ENCODE measurements at places on chromosomes 6 and 20.

DNA sequence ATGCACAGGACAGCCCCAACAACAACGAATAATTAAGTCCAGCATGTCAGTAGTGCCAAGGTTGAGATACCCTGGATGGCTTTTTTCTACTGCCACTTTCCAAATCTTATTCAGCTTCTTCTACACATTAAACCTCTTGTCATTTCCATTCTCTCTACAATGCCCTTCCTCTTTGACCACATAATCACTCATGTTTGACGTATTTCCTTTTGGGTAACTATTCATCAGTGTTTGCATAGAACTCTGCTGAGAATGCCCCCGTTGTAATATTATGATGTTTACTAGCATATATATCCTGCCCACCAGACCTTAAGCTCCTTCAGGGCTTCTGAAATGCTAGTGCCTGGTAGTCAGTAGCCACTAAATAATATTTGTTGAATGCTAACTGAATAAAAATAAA, 515.3 kb upstream of the RNF217 start:
- DNase-seq, result no peak

GRCh38 chr6:82843291-82843885, 222.3 kb downstream of the UBE3D start:
- no peak for DNase-seq

GRCh38 chr6:147033267-147033666, 170.9 kb upstream of the STXBP5 start:
- no peak for DNase-seq

- no peak for DNase-seq
These were observed 24.0 kb upstream of the ZMYND8 start for GRCh38 chr20:47380481-47380880.

DNA sequence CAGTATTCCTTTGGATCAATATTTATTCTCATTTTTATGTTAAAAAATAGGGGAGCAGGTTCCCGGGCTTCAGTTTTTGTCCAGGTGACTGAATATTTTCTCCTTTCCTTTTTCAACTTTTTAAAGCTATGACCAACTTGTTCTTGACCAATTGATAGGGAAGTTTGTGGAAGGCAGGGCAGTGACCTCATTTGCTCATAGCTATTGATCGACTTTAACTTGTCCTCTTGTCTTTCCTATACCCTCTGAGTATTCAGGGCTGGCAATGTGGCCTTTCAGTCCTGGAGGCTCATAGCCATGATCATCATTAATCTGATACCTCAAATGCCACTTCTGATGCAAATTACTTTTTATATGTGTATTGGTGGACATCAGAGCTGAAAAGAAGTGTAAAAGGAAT, 448.8 kb downstream of the KIF16B start:
- DNase-seq, result no peak

GRCh38 chr6:129717277-129717676, 7.3 kb upstream of the ARHGAP18 start:
- DNase-seq, result no peak

Data from activated T-helper 1 cell treated with Interleukin-2 at 50 U/mL for 16 hours (primary cell).